Fibroblast of pulmonary artery (primary cell): ENCODE measurements at places on chromosomes 7 and 10.
A peak's percentile ranks its signal among the peaks of the same experiment; 100 is the strongest.

DNA sequence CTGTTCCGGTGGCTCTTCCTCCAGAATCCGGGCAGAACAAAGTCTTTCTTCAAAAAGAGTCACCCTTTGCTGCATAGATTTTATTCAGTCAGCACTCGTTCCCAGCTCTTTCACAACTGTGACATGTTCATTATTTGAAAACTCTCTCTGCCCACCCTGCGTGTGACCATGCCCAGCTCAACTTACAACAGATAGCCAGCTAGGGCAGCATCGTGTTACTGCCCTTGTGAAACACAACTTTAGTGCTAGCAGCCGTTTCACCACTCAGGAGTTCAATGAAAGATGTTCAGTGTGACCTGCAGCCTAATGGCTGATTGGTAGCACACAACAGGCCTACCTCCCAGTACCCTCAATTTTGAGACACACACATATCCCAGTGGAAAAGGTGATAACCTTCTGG lies 57.9 kb downstream of the ZNF438 start:
- no peak for DNase-seq

DNA sequence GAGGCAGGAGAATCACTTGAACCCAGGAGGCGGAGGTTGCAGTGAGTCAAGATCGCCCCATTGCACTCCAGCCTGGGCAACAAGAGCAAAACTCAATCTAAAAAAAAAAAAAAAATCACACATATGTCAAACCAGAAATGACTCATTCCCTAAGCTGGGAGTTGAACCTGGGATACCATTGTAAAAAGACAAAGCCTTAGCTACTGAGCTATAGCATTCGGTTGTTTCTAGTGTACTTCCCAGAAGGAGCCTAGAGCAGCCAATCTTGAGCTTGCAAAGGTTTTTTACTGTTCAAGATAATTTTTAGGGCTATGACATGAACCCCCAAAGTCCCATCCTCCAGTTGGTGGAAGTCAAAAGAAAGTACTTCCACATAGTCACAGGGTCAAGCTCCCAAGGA lies 87.9 kb downstream of the ZNF467 start:
- DNase-seq: peak; percentile 31

- peak; percentile 14 for DNase-seq
Observed at GRCh38 chr7:40105879-40106473, 28.4 kb downstream of the MPLKIP start.

GRCh38 chr7:55023841-55024505 lies 5.2 kb downstream of the EGFR start:
- DNase-seq: no peak

GRCh38 chr7:105707967-105708762 lies 126.9 kb upstream of the EFCAB10 start:
- DNase-seq: no peak

DNA sequence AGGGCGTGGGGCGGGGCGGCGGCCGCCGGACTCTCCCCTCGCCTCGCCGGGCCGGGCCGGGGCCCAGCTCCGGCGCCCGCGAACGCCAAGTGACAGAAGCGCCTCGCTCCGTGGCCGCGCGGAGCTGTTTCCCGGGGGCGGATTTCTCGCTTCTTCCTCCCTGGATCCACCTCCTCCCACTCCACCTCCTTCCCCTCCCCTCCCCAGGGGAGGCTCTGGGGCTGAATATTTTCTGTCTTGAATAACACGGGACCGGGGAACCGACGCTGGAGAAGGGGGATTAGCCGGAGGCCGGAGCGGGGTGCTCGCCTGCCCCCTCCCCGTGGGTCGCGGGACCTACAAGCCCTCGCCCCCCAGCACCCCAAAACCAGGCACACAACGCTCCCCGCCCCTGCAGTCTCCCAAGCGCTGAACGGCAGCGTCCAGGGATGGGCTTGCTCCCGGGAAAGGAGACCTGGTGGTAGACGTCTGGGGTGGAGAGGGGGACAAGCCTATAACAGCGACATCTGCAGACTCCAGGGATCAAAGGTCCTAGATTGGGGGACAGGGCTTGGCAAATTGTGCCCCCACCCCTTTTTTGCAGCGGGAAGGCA lies at the start of gene ARHGAP21:
Gene ARHGAP21 (minus strand): TSS at position 100 of the 593 bp plus-strand sequence. CDS start 1,988 bp downstream, outside the sequence.
- peak; percentile 83 for DNase-seq

DNA sequence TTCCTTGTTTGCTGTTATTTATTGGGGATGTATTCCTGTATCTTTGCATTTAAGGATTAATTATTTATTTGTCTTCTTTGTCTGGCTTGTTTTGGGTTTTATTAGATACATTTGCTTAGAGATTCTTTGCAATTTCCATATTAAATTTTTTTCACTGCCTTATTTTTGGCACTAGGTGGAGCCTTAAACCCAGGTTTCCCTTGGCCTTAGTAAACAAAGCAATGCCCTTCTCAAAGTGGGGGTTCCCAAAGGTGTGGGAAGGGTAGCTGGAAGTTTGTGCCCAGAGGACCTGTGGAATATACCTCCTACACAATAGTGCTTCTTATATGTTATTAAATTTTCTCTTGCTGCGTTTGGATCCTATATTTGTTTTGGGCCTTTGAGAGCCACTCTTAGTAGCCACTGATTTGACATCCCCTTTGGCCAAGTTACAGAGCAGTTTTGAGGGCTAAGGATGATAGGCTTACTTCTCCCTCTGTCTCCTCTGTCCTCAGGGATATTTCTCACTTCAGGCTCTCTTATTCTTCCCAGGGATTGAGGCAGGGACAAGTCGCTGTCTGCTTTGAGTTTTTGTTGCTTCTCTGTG lies 162.3 kb downstream of the ITGB1 start:
- peak; percentile 57 for DNase-seq

DNA sequence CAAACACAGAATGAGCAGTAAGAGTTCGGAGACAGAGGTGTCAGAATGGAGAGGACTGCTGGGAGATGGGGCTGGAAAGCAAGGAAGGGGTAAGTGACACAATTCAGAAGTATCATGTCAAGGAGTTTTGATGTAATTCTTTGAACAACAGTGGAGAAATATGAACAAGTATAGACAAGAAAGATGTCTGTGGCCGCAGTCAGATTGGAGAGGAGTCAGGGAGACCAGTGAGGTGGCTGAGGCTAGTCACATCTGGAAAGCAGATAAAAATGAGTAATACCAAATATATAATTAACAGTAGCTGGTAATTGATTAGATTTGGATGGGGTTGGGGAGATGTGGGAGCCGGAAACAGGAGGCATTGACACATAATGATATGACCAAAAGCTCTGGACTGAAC lies 540.9 kb downstream of the SUGCT start:
- no peak for DNase-seq

GRCh38 chr10:50541317-50541716 lies 82.4 kb downstream of the SGMS1 start:
- DNase-seq: no peak

GRCh38 chr10:46550795-46551700 lies 5.4 kb downstream of the GPRIN2 start:
- no peak for DNase-seq

DNA sequence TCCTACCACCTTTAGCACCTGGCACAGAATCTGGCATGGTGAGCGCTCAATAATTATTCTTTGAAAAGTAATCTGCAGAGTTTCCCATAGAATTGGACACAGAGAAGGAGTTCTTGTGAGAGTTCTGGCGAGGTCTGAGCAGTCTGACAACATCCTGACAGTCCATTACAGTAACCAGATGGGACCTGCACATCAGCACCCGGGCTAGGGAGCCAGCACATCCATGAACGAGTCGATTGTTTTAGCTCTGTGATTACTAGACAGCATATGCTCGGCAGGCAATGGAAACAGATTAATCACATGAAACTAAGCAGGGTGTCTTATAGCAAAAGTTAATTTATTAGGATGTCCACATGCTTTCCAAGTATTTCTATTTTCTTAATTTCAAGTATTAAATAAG lies 96.7 kb downstream of the SEMA3D start:
- peak; percentile 35 for DNase-seq

DNA sequence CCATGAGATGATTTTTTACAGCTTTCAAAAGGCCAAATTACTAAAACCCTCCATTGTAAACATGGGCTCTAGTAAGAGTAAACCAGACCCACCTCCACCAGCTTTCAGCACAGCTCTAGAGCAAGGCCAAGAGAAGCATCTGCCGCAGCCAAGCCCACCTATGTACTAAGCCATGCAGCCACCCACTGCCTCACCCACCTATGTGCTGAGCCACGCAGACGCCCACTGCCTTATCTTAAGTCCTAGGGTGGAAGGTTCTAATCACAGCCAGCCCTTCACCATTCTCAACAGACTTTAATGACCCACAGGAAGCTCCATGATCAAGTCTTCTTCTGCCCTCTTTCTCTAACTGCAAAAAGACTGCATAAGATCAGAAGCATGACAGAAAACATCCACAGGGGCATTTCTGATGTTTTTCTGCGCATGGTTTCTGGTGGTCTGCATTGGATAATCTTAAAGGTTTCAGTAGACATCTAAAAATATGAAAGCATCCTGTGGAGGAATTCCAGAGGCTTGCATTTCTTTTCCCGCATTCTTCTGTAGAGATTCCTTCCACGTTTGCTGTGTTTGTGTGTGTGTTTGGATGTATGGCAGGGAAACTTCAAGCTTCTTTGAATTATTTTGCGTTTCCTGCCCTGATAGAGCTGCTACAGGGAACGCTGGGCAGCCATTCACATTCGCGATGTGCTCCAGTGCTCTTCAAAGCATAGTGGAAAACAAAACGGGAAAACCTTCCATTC lies 286.1 kb upstream of the KLF6 start:
- DNase-seq: no peak

GRCh38 chr10:101225846-101226421 lies 3.3 kb downstream of the LBX1 start:
- no peak for DNase-seq

DNA sequence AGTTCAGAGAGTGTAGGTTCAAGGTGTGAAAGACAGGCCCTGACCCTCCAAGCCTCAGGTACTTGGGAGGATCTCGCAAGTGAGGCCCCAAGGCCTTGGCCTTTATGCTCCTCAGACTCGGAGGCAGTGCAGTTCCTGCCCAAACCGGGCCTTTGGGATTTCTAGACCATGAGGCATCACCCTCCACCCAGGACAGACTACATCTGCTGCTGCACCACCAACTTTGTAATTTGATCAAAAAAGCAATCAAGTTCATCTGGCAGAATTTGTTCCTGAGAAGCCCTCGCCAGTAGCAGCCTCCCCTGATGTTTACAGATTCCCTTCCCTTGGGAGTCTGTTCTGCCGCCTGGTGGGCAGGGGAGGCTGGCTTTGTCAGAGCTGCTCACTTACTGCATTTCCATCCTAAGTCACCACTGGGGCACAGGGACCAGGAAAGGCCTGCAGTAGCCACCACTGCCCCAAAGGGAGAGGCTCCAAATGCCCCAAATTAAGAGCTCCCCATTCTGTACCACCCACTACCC lies 2.1 kb downstream of the CAMK2G start:
- DNase-seq: no peak
